HAP-1 (cell line): ENCODE measurements at places on chromosomes 6 and 20.

- peak; percentile 57 for DNase-seq
Observed at GRCh38 chr6:129709196-129709768, 695 bp downstream of the ARHGAP18 start.

- DNase-seq: no peak
Observed at GRCh38 chr6:113564371-113565171, 292.6 kb upstream of the MARCKS start.

GRCh38 chr6:47061309-47062300, 19.5 kb upstream of the ADGRF1 start:
- DNase-seq: no peak

DNA sequence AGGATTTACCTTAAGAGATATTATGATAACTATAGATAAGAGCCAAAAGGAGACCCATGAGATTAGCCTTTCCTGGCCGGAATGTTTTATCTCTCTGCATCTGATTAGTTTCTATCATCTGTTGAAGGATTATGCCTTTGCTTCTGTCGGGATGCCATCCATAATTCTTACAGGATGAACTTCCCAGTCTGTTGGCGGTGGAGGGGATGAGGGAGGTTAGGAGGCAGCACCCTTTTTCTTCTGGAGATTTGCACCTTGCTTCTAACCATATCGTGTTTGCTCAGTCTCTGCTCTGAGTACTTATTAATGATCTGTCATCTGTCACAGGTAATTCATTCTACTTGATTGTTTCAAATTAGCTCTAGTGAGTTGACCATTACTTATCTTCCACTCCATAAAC, 292.1 kb downstream of the KHDC1L start:
- DNase-seq: no peak

GRCh38 chr6:12751694-12752325, 35.2 kb downstream of the PHACTR1 start:
- no peak for DNase-seq

- DNase-seq: no peak
Observed at GRCh38 chr6:37116326-37116725, 53.6 kb upstream of the PIM1 start.

DNA sequence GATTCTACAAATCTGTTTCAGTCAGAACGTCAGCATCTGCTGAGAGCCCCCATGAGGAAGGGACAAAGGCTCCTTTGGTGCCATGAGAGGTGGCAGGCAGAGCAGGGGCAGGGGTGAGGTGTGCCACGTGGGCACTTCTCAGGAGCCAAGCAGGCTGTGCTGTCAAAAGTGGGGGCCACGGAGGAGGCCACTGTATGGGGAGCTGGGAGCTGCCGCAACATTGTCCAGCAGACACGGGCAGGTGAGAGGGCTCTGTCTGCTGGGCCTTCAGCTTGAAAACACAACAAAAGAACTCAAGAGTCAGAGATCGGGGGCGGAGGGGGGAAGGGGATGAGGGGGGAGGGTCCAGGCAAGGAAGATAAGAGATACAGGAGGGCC, 21.6 kb upstream of the FOXP4 start:
- DNase-seq: no peak

DNA sequence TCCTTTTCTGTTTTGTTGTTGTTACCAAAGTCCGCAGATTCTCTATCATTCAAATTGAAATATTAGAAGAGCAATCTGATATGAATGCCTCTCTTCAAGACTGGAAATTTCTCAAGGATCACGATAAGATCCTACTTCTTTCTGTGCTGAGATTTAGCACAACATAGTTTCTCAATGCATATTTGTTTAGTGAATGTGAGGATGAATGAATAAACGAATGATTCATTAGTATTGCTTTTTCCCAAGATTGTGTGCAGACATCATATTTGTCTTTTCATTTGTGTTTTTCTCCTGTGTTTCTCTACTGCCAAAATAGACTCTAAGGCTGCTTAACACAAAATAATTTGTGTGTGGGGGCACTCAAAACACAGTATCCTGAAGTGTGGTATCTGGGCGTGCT, 862.7 kb upstream of the MAP3K7 start:
- DNase-seq: no peak
